Right kidney (tissue), 9 donors: ENCODE measurements at places on chromosomes 1 and 21.

DNA sequence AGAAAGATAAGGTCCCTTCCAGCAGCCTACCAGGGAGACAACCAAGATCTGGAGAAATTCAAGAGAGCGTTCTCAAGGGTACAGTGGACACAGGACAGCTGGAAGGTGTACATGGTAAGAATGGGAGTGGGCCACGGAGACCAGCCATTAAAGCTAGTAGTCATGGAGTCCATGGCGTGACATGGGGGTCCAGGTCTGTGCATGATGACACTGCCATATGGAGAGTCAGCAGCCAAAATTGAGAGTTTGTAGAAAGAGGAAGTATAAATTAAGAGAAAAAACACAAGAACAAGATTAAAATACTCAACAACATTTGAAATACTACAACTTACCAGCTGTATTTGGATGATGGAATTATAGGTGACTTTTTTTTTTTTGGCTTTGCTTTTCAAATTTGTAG is 7.9 kb upstream of the LORICRIN start:
- DNase-seq, result no peak

- DNase-seq, result no peak
Observed at GRCh38 chr1:201896951-201897391, 8.3 kb downstream of the SHISA4 start.

DNA sequence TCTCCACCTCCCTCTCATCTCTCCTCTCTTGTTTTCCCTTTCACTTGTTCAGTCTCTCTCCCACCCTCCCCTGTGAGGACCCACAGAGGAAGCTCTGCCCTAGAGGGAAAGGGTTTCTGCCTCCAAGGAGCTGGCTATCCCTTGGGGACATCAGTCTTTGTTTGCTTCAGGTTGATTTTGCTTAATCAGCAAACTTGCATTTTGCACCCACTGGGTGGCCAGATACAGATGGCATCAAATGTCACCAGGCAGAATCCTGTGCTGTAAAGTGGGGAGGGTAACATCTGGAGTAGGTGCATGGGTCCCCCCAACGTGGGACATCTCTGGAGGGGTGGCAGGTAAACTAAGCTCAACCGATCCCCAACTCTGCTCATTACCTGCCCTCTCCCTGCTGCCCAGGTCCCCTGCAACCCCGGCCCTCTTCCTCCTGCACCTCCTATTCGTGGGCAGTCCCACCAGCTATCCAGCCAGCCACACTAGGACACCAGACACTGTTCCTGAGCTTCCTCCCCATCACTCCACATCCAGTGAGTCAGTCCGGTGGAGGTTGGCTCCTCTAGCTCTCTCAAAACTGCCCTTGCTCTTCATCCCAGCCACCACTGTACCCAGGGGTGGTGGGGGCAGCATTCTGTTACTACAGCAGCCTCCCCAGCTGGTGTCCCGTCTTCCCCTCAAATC is 123.3 kb downstream of the KCNN3 start:
- DNase-seq, result no peak

DNA sequence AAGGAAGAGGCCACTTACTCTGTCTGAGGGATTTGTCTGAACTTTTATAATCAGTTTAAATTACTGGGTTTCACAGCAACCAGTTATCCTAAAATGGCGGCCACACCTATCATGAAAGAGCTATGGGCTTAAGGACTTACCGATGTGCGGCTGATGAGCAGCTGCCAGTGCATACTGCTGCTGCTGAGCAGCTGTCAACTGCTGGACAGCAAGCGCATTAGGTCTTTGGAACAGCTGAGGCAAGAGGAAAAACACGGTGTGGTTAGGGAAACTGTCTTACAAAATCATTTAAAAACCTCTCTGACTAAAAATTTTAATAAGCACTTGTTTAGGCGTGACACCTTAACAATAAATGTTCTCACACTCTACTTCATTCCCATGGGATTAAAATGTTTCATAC is 72.6 kb upstream of the SDC3 start:
- DNase-seq, result no peak

DNA sequence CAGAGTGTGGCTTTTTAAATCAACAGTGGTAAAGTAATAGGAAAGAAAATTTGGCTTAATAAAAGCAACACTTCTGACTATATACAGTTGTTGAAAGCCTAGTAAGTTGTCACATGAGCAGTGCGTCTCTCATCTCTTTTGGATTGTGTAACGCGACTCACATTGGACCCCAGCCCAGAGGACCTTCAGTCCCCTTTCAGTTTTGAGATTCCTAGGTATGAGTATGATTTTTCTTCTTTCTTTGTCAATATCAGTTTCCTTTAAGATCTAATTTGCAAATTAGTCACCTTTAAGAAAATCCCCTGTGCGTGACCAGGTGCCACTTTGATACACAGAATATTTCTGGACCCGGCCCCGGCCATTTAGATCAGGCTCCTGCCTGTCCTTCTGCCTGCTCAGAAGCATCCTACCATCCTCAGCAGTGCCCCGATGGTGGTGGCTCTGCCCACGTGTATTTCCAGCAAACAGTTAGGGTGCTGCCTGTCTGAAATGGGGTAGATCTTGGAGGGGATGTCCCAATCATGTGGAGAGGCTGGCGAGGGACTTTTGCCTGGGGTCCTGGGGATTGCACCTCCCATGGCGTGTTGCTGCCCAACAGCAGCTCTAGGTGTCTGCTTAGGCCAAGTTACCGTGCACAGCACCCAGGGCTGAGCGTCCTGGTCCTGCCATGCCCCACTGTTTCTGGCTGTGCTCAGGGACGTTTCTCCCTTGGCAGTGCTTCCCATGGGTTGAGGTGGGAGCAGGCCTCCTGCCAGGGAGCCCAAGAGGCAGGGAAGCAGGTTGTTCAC is 21.1 kb downstream of the SNAP47 start:
- DNase-seq, result no peak

DNA sequence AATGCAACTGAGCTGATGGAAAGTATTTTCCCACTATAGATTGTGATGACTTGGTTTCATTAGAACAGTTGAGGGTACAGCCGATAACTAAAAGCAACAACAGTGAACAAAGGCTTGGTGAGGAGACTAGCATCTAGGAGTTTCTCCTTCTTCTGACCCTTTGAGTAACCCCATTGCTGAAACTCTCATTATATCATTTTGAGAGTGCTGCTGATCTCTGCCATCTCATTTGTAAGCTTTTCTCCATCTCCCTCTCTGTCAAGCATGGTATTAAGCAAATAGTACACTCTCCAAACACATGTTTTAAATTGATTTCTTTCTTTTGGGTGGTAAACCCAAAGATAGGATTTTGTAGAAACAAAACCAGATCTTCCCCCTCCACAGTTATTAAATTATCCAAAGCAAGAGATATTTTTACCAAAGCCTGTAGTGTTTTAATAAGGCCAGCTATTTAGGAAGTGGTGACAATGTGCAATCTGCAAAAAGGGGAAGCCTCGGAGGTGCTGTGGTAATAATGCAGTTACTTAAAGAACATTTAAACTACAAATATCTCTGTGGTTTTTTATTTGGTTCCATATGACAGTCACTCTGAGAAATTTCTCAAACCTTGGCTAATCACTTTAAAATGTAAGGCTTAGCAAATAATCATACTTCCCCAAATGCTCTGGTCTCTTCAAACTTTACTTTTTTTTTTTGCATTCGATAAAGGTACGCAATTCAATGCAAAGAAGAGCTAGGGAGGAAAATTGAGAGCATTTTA is 287.5 kb downstream of the HLX start:
- DNase-seq, result no peak
